NCI-H1092 treated with DMSO at 0.1 percent for 48 hours (cell line): ENCODE measurements at places on chromosomes 5 and 9.

- DNase-seq = no peak
Measured at GRCh38 chr5:81205058-81205457, 28.1 kb upstream of the CKMT2 start.

GRCh38 chr5:38922199-38922598 is 76.4 kb downstream of the OSMR start:
- DNase-seq = peak; percentile 24

DNA sequence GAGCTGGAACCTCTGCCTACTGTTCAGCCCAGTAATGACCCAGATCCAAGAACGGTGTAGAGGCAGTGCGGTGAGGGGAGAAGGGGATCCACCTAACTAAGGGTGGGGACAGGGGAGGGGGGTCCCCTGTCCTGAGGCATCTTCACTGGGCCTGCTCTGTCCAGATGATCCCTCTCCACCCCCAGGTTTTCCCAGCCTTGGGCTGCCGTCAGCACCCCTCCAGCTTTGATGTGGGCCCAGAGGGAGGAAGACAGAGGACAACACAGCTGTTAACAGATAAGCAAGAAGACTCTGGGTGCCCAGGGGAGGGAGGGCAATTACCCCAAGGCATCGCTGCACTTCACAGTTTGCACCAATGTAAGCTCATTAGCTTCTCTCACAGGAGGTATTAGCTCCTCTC is 19.3 kb downstream of the BICD2 start:
- DNase-seq = no peak

GRCh38 chr5:31047621-31048020 is 145.9 kb upstream of the CDH6 start:
- DNase-seq = no peak

DNA sequence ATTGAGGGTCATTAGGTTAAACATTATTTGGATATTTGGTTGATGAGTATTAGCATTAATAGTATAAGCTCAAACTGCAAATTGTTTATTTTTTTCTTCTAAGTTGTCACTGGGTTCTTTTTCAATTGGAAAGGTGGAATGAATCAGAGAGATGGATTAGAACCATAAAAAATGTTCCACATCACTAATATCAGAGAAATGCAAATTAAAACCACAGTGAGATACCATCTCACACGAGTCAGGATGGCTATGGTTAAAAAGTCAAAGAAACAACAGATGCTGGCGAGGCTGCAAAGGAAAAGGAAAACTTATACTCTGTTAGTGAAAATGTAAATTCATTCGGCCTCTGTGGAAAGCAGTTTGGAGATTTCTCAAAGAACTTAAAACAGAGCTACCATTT is 122.8 kb downstream of the CCDC192 start:
- no peak for DNase-seq

DNA sequence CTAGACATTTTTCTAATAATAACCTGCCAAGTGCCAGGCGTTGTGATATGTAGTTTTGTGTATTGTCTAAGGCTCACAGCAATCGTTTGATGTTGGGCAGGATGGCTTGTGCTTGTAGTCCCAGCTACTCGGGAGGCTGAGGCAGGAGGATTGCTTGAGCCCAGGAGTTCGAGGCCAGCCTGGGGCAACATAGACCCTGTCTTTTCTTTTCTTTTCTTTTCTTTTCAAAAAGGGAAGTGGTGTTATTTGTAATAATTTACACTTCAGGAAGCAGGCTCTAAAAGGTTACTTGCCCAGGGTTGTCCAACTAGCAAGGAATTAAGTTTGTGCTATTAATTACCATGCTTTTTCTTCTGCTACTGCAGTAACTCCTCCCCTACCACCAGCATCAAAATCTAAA is 3.2 kb downstream of the ZNF131 start:
- no peak for DNase-seq

DNA sequence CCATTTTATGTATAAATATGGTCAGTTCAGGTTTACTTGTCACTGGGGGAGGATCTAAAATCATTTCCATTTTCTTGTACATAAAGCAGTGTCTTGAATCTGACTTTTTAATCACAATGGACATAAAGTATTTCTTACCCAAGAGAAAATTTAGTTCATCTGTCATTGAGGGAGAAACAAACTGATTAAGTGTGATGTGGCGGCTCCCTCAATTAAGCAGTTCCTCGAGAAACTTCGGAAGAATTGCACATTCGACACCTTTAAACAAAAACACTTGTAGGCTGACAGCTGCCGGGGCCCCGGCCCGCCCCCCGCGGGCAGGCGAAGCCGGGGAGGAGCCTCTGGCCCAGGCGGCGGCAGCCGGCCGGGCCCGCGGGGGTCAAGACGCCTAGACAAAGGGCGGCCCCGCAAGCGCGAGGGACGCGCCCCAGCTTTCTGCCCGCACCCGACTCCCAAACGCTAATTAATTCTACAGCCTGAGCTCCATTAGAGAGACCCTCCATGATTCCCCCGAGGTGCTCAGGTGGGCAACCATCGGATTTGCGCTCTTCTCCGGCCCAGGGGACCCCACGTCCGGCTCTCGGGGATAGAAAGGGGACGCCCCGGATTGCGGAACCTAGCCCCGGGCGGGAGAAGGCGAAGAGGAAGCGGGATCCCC is 750 bp downstream of the TRIM36 start:
- peak; percentile 42 for DNase-seq

DNA sequence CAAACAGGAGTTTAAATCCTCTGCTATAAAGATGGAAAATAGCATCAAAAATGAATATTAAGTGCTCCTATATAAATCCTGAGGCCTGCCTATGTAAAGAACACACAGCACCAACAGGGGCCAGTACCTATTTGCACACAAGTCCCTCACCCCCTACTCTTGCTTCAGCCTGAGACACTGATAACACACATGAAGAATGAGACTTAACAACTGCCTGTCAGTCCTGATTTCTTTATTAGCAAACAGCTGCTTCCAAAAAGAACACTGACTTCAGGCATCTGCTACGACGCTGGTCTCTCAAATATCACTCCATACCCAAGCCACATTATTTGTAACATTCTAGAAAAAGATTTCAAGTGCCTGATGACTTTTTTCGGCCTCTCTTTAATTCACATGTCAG is 55.5 kb downstream of the MYO10 start:
- no peak for DNase-seq

DNA sequence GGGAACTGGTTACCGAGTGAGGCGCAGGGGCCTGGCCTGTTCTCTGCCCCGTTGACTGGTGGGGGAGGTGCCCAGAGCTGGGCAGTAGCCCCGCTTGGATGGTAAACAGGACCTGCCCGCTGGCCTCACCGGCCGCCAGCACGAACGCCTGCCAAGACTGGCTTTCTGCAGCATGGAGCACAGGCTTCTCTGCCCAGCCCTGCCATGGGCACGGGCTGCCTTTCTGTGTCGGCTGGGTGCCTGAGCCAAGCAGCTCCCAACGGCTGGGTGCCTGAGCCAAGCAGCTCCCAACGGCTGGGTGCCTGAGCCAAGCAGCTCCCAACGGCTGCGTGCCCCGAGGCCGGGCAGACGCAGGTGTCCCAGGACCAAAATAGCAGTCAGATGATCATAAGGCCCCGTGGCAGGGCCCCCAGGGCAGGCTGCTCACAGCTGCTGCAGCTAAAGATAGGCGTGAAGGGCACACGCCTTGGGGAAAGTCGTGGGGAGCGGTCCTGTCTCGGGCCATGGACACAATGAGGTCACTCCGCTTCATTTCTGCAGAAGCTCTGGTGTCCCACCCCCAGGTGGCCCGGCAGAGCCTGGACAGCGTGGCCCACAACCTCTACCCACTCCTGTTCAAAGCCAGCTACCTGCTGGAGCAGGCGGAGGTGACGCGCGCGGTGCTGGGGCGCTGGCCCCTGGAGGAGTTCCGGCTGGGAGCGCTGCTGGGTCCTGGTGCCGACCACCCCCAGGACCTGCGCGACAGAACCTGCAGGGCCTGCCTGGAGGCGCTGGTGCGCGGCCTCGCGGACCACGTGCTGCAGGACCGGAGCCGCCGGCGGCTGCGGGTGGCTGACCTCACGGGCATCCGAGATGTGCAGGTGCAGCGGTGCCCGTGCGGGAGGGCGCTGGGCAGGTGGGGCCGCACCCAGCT is at the start of gene LRRC14B:
TSS of gene LRRC14B (plus strand) at position 460 of the 913 bp plus-strand sequence. CDS start at position 504, 44 bp downstream.
- DNase-seq = peak; percentile 32

GRCh38 chr5:160280384-160281095 is 31.8 kb downstream of the CCNJL start:
- no peak for DNase-seq

GRCh38 chr9:5518171-5518936 is 8.0 kb downstream of the PDCD1LG2 start:
- DNase-seq = no peak

GRCh38 chr5:32810804-32811203 is 99.7 kb downstream of the NPR3 start:
- no peak for DNase-seq

DNA sequence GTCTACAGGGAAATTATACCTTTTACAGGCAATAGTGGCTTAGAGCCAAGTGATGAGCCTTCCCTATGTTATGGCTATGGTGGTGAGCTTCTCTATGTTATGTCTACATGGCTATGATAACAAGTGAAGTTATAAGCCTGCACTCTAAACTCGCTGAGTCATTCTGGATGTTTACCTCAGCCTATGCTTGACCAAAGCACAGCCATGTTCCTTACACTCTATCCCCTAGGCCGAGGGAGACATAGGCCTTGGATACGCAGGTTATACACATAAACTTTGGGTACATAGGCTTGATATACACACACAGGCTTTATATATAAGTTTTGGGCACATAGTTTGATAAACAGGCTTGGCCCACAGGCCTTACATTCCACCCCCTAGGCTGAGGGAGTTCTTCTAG is 13.8 kb downstream of the DMAC1 start:
- no peak for DNase-seq

DNA sequence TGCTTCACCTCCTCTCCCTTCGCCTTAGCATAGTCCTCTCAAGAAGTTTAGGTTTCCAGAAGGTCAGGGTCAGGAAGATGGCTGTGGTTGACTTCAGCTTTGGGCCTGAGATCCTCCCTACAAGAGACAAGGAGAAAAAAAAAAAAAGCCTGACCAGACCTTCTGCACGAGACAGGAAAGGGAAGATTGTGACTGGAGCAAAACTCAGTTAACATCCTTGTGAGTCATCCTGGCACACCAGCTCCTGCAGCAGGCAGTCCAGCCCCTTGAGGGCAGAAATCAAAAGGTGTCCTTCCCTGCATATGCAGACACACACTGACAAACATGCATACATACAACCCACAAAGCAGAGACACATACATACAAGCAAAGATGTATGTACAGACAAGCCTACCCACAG is 18.0 kb upstream of the ENHO start:
- no peak for DNase-seq

DNA sequence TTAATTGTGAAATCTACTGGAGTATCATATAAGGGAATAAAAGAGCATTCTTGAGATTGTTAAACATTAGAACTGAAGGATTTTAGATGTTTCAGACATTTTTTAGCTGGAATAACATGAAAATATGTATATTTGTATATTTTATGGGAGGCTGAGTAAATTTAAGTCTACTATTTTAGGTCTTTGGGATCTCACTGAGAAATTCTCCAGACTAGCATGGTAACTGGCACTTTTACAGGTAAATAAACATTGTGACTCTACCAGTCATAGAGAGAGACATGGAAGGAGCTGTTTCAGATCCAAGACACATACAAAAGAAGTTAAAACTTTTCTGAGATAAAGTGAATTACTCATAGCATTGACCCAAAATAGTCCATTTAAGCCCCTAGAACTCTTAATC is 59.4 kb downstream of the NDUFAF2 start:
- no peak for DNase-seq

DNA sequence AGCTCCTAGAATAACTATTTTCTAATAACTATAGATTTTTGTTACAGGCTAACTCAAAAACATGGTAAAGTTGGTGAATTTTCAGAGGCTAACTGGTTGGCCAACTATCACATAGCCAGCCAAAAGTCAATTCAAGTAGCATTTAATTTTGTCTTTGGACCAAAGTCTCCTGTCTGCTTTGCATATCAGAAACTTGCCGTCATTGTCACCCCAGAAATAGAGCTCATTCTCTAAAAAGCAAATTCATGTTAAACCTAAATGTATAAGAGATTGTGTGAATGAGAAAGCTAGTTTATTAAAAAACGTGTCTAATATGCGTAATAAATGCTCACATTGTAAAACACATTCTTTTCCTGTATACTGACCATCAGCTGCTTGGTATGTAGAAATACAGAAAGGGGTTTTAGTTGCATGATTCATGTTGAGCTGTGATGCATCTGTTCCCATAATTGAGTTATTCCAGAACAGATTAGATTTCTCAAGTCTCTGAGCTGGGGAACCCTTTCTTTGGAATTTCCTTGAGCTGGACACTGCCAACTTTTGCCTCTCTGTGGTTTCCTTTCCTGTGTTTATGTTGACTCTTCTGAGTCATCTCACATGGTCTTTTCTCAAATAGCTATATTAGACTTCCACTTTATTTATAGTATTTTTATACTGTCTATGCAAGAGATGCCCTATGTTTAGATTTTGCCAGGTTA is 7.3 kb downstream of the SRFBP1 start:
- DNase-seq = no peak

- peak; percentile 92 for DNase-seq
Measured at GRCh38 chr9:89603767-89604665, 796 bp upstream of the GADD45G start.

- no peak for DNase-seq
Measured at GRCh38 chr9:98974554-98974953, 30.8 kb downstream of the COL15A1 start.

GRCh38 chr5:131928957-131929356 is 16.5 kb downstream of the MEIKIN start:
- DNase-seq = no peak

- no peak for DNase-seq
Measured at GRCh38 chr9:130542457-130543228, 36.7 kb upstream of the FUBP3 start.

GRCh38 chr9:34642679-34643078 is 3.8 kb upstream of the GALT start:
- no peak for DNase-seq

DNA sequence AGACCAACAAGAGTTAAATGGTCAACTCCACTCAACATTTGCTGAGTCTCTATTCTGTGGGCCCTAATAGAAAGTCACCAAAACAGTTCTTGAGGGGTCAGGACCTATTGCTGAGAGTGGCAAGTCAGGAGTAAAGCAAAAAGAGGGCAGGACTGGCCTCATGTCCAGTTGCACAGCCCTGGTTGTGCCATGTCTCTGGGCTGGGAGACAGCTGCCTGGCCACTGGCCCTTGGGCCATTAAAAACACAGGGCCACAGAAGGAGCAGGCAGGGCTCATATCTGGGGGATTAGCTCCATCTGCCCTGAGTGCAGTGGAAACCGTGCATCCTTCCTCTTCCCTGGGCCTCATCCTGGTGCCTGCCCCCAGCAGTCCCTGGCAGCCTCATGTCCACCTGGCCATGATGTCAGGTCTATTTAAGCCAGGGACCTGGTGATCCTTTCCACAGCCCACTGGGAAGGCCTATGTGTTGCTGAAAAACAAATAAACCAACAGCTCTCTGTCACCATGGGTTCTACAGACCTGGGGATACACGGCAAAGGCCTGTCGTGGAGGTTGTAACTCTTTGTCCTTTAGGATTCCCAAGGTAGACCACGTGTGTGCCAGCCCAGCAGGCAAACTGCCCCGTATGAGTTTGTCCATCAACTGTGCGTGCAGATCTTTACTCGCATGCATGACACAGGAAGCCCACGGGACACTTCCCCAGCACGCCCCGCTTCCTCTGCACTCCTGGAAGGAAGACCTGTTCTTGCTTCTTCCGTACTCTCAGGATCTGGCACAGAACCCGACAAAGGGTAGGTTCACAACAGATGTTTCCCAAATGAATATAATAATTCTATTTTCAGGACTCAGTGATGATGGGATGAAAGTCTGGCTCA is 148.8 kb downstream of the MTX3 start:
- DNase-seq = no peak

GRCh38 chr9:123074628-123075027 is 41.2 kb downstream of the GPR21 start:
- DNase-seq = no peak

GRCh38 chr9:78001946-78002731 is 29.5 kb downstream of the GNAQ start:
- DNase-seq = no peak
